Urothelium cell line (cell line): ENCODE measurements at places on chromosomes 11 and 22.
A peak's percentile ranks its signal among the peaks of the same experiment; 100 is the strongest.

DNA sequence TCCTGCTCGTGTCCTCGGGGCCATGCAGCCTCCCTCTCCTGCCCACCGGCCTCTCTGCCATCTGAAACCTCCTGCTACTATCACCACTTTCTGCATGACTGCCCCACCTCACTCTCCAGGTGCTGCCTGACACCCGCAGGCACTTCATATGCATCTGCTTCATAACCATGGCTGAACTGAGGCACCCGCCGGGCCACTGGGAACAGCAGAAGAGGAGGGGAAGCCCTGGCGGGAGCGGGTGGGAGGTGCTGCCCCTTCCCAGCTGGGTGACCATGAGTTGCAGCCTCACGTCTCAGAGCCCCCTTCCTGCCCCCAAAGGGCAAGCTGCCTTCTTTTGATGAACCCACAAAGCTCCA is 21.7 kb upstream of the PICK1 start:
- DNase-seq, result no peak

- DNase-seq, result no peak
These were observed 762.8 kb downstream of the FAM181B start for GRCh38 chr11:81970886-81971285.

GRCh38 chr11:86143087-86144030 is 74.5 kb upstream of the PICALM start:
- DNase-seq, result no peak

DNA sequence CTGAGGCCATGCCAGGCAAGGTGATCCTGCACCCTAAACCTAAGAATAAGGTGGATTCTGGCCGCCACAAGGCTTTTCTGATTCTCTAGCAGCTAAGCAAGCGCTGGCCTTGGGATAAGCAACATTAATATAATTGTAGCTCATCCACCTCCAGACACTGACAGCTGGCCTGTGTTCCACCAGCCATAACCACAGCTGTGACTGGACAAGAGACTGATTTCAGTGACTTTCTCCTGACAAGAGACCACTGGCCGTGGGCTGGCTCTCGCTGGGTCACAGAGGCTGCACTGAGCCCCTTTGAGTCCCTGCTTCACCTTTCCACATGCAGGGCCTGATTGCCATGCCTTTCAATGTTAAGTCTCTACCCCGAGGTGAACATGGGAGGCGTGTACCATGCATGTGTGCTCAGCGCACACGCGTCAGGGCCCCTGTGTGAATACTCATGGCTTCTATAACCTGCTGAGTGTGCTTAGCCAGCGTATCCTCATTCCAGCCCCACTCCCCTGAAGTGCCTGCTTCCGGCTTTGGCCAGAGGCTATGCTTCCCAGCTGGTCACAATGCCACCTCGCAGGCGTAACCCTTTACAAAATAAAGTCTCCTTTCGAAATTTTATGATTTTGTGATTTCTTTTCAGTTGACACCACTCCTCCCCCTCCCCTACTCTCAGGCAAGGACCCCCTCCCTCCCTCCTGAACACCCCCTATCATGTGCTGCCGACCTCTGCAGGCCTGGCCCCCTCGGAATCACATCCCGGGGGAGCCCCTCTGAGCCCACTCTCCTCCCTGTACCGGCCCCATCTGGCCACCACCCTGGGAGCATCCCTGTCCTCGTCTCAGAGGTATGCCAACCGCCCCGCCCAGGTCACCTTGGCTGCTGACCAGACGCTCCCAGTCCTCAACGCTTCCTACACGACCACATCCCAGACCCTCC is 128.1 kb downstream of the CTTN start:
- DNase-seq, result no peak

GRCh38 chr22:44535362-44536095 is 37.5 kb upstream of the RTL6 start:
- DNase-seq, result no peak

DNA sequence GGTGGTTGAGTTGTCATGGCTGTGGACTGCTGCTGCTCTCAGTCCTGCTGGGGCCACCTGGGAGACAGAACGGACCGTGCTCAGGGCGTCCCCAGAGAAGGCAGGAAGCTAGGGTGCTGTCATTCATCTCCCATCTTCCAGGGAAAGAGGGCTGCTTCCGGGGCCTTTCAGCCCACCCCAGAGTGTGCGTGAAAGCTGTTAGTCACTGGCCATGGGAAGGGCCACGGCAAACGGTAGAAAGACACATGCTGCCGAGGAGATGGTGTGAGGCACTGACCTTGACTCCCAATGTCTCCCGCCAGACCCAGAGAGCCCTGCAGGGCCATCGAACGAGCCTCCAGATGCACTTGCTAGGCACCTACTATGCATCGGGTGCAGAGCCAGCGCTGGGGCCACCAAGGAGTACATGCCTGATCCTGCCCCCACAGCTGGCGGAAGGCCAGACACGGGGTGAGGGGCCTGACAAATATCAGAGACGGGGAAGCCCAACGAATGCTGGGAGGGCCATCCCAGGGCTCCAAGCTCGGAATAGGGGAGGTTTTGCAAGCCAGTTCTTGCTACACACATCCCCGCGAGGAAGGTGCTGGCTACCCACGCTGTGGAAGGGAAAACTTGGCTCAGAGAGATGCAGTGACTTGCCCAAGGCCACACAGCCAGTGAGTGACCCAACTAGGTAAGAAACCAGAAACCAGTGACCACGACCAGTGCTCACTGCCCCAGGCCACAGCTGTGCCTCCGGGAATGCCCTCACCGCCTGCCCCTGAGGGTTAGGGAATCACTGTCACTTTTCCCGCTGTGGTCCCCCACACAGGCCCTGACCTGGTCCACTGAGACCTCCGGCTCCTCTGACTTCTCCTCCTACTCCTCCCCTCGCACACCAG is 10.1 kb downstream of the RAC2 start:
- DNase-seq, result no peak

DNA sequence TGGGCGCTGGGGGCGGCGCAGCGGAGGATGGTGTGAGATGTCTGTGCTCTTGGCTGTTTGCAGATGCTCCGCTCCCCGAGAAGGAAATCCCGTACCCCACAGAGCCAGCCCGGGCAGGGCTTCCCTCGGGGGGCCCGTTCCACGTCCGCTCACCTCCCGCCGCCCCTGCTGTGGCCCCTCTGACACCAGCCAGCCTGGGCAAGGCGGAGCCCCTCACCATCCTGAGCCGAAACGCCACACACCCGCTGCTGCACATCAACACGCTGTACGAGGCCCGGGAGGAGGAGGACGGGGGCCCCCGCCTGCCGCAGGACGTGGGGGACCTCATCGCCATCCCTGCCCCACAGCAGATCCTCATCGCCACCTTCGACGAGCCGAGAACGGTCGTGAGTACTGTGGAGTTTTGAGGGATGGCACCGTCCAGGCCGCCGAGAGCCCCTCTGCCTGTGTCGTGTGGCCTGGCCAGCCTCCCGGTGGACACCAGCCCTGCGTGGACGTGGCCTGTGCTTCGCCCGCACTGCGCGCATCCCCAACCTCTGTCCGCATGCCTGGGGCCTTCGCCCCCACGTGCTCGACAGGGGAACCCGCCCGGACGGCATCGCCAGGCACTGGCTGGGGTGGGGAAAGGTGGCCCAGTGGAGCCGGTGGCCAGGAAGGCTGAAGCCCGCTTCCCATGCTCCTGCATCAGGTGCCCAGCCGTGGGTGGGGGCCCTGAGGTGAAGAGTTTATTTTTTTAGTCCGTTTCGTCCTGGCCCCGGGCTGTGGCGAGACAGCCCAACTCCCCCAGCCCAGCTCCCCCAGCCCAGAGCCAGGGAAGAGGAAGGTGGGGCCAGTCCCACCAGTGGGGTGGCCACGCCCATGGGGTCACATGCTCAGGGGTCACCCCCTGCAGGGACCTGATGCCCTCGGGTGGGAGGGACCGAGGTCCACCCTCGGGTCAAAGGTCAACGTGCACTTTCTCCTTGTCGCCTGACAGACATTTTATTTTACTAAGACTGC is 6.5 kb upstream of the TRABD start:
- no peak for DNase-seq

- DNase-seq, result no peak
These were observed 72.4 kb downstream of the LDLRAD3 start for GRCh38 chr11:36016263-36016662.

GRCh38 chr11:2837096-2837601 is 48.4 kb downstream of the CDKN1C start:
- no peak for DNase-seq

DNA sequence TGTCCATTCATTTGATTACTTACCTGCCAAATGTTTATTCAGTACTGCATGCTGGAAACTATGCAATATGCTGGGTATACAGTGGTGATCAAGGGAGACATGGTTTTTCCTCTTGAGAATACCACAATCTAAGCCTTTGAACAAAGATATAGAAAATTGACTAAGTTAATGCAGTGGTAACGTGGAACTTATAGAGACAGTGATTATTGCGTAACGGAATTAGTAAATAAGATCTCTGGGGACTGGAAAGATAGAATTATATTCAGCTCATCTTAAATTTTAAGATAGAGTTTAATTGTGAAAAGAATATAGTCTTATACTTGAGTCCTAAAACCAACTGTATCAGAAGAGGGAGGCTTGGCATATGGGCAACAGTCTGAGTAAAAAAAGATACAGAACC is 129.5 kb downstream of the UVRAG start:
- no peak for DNase-seq

DNA sequence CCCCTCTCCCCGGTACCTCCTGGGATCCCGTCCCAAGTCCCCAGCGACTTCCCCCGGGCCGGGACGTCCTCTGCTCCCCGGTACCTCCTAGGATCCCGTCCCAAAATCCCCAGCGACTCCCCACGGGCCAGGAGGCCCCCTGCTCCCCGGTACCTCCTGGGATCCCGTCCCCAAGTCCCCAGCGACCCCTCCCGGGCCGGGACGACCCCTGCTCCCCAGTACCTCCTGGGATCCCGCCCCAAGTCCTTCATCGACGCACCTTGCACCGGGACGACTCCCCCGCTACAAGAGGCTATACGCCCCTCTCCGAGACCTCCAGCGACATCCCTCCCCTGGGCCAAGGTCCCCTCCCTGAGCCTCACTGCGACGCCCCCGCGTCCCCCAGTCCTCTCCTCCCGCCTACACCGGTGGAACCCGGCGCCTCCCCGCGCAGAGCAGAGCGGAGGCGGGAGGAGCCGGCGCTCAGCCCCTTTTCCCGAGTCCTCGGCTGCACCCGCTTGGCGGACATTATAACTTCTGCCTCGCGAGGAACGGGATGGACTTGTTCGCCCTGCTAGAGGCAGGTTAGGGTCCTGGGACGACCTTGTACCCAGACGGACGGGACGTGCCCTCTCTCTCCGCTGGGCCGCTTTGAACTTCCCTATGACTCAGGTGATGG is 912 bp downstream of the KREMEN1 start:
- no peak for DNase-seq

DNA sequence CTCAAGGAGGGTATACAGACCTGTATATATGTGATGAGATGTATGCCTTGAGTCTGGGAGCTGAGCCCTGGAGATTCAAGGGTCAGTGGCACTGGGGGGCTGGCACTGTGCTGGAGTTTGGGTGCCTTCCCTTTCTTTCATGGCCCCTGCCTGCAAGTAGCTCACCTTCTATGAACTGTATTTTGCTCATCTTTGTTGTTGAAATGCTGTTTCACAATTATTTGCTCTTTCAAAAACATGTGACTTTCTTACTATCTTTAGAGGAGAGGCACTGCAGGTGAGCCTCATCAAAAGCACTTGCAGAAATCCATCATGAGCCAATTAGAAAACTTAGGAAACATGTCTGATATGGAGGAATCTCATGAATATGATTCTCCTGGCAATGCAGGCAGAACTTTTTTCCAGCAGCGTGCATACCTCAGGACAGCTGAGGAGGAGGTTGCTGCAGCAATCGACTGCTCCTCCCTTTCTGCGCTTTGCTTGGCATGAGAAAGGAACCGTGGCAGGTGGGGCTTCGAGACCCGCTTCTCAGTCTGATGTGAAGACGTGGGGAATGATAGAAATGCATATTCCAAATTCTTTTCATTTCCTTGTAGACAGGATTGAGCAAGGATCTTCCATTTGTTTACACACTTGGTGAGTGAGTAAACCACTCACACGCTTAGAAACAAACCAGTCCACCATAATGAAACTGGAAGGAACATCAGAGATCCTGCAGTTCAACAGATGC is 178.4 kb upstream of the E2F8 start:
- peak; percentile 30 for DNase-seq

GRCh38 chr11:26700574-26701235 is 21.2 kb downstream of the SLC5A12 start:
- DNase-seq, result no peak

DNA sequence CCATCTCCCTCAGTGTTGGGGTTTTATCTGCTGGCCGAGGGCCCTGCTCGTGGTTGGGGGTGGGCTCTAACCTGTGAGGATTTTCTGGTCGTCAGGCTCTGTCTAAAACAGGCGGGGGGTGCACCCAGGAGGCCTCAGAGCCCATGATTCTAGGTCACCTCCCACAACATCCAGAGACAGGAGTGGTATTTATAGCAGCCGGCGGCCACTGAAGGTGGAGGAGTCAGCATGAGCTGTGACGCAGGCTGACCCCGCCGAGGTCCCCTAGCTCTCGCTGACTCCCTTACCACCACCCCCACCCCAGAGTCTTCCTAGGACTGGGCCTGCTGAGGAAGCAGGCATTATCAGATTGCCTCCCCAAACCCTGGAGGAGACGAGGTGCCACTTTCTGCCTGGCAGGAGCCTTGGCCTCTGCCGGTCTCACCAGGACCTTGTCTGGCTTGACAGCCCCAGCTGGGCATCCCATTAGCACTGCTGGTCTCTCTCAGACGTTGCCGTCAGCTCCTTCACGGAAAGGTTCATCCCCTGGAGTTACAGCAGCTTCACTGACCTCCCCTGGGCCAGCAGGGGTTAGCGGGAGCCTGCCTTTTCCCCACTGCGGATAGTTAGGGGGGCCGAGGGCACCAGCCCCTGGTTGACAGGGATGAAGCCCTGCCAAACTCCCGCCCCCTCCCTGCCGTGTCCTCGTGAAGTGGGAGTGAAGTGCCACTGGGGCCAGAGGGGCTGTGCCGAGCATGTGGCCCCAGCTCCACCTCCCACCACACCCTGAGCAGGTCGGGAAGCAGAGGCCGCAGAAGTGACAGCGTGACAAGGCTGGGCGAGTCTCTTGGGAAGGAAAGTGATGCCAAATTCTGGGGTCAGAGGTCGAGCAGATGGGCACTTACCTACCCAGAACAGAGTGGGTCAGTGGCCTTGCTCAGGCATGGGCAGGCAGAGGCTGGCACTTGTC is 26.5 kb downstream of the DAGLA start:
- DNase-seq, result no peak

- DNase-seq, result no peak
These were observed 81.9 kb upstream of the CRTAM start for GRCh38 chr11:122756417-122756816.

DNA sequence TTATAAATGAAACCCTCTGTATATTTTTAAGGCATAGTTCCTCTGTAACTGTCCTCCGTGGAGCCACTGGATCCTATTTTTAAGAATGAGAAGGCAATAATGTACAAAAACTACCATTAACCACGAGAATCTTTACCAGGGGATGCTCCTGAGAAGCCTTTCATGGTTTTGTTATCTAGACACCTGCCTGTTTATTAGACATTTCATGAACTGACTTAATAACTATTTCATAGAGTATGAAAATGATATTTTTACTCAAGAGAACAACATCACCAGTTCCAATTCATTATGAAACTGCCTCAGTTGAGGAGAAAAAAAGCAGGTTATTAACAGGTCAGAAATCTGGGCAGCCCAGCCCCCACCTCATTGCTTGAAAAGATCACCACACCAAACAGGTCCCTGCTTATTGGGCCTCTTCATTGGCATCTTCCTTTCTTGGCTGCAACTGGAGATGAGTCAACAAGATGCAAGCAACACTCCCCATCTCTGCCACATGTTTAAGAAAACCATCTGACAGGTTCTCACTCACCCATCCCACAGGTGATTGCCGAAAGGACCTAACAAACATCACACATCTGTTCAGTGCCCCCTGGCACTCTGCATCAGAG is 27.8 kb downstream of the ETS1 start:
- DNase-seq, result no peak
